ENCODE measurements at places on chromosomes 4 and X. TPM values are rescaled to one million over a fixed set of nuclear protein-coding genes. Genes with fewer than 3 reads are reported as not detected.

Gene MYOZ2
- total RNA-seq, result not detected

Gene STBD1
- total RNA-seq, result 3.7 TPM

Gene PPP2R2C
- total RNA-seq, result 0.15 TPM

Gene POU4F2
- not detected for total RNA-seq
